Skeletal muscle cell (primary cell): ENCODE measurements at places on chromosomes 3 and 15.

GRCh38 chr3:141076797-141077571 lies 25.8 kb downstream of the SPSB4 start:
- DNase-seq: no peak

GRCh38 chr3:130849091-130849552 lies 44.8 kb upstream of the ATP2C1 start:
- no peak for DNase-seq

GRCh38 chr15:65638681-65639089 lies 16.9 kb downstream of the SLC24A1 start:
- DNase-seq: peak; percentile 43

GRCh38 chr15:96230526-96231181 lies 99.8 kb upstream of the NR2F2 start:
- DNase-seq: peak; percentile 25

DNA sequence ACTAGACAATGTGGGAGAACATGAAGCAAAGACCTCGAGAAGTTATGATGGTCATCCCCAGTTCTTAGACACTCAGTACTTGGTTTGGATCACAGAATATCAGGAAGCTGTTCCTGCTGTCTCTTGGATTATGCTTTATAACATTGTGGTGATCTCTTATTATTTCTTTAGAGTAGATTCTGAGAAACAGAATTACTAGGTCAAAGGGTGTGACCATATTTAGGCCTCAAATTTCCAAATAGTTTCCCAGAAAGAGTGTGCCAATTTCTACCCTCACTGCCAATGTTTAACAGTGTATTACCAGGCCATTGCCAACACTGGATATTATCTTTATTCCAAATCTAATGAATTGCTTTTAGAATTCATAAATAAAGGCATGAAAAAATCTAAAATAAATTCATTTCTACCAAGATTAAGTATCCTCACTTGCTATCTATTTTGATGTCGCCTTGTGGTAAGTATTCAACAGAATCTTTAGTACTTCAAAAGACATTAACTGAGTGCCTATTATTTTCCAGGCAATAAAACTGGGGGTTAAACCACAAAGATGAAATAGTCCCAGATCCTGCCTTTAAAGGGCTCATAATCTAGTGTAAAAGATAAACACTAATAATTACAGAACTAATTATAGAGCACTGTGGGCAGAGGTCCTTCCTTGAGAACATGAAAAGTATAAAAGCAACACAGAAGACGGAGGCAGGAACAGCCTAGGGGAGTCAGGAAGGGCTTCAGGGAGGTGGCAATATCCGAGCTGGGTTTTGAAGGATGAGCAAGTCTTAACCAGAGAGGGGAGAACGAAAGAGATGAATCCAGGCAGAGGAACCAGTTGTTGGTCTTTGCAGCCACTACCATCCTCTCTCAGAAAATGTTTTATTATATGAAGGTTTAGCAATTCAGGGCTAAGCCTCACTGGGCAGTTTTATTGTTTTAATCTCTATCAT lies 86.8 kb downstream of the IGF2BP2 start:
- DNase-seq: no peak

DNA sequence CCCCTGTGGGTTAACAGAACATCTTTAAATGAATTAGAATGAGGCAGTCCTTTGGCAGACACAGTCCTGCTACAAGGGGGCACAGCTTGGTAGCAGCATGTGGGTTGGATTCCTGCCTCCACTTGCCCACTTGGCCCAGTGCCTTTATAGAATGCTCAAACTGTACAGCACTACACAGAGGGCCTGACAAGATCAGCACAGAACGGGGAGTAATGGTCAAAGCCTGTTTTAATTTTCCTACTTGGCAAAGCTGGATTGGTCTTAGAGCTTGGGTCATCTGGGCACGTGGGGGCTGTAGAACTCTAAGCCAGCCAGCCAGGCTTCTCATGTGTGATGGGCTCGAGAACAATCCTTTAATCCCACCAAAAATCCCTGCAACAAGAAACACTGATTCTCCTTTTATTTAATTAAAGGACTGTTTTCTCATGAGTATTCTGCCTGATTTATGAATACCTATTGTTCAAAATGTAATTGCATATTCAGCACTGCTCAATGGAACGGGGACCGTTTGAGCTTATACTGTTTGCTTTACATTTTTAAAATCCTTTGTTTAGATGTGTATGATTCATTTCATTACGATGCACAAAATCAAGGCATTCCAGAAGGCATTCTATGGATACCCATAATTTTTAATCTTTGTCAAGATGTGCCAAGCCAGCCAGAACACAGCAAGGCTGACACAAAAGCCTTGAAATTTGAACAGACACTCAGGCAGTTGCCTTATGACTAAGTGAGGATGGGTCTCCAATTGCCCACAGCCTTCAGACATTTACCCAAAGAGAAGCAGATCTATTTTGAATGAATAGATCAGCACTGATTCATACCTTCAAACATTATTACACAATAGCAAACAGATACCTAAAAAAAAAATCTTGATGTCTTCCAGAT lies 249.3 kb upstream of the TGFBR2 start:
- peak; percentile 40 for DNase-seq

DNA sequence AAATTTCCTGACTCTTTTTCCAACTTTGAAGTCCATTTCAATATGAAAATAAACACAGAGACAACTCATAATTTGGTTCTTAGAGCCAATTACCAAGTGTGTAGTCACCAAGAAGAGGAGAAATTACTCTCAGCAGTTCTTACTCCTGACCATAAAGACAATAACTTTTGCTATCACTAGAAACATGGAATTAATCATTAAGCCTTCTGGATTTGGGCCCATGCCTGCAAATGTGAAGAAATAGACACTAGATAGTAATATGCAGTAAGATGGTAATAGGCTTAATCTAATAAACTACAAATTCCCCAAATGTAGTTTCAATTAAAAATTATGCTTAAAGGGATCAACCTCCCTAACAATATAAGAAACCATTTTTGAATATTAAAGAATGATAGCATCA lies 185.1 kb upstream of the AGTR1 start:
- no peak for DNase-seq

DNA sequence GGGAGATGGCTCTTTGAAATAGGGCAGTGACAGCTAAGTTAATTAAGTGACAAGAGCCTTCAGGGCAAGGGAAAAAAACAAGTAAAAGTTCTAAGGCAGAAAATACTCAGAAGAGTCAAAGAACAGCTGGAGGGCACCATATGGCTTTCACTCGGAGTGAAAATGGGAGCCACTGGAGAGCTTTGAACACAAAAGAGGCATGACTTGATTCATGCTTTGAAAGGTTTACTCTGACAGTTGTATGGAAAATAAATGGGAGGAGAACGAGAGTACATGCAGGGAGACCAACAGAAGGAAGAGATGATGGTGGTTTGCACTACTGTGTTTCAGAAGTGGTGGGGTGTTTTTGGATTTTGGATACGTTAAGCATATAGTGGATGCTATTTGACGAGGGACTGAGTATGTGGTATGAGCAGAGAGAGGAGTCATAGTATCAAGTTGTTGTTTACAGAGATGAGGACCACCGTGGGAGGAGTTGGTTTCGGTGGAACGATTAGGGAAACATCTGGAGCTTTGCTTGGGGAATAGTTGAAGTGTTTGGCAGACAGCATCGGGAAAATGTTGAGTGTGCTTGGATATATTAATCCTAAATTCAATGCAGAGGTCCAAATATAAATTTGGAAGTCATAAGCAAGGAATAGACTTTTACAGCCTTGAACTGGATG lies 411.5 kb downstream of the GABRG3 start:
- DNase-seq: no peak

DNA sequence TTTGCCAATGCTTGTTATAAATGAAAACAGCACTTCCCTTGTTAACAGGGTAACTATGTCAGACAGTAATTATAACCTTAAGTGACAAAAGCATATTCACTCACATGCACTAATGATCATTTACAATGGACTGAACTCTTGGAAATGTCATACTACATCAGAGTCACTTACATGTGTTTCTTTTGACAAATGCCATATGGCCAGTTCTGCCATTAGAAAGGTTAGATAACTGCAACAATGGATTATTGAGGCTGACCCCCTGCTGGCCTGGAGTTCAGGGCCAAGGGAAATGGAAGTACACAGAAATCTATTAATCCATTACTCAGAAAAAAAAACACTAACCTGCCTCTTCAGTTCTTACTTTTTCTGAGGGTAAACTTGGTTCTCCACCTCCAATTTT lies 313.4 kb downstream of the CNTN3 start:
- DNase-seq: no peak

GRCh38 chr3:32432711-32433530 lies 41.3 kb downstream of the CMTM7 start:
- DNase-seq: no peak

GRCh38 chr15:57861815-57862586 lies 155.5 kb downstream of the POLR2M start:
- peak; percentile 63 for DNase-seq

- no peak for DNase-seq
These were observed 11.1 kb downstream of the OR5K2 start for GRCh38 chr3:98508582-98508981.

DNA sequence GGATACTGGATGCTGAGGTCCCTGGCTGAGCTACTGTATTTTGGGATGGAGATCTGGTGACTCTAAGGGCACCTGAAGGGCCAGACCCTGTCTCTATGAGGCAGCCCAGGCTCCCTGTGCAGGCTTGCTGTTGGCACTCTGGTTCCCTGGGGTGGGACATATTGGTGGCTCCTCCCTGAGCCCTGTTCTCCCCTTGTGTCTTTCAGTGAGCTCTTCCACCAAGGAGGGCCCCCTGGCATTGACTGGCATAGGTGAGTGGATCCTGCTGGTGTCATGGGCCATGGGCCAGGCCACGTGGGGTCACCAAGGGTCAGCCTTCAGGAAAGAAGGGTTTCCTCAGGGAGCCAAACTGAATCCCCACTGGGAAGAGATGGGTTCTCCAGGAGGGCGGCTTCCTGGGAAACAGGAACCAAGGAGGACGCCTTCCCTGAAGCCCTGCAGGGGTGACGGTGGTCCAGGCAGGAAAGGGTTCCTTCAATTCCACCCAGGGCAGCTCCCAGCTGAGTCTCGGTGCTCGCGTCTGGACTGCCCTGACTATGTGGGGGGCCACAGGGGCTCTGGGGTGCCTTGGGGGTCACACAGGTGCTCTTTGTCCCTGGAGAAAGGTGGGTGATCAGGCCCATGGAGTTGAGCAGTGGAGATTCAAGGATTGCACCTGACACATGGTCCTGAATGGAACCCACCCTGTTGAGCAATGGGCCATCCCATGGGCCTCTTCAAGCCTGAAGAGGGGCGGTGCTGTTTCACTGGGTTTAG lies 220.4 kb downstream of the SNRPN start:
- DNase-seq: no peak

- no peak for DNase-seq
These were observed 4.0 kb upstream of the LMCD1 start for GRCh38 chr3:8497582-8497981.

GRCh38 chr15:78313383-78313782 lies 14.0 kb upstream of the SKIC8 start:
- DNase-seq: no peak

GRCh38 chr3:149042789-149043386 lies 43.4 kb downstream of the HLTF start:
- peak; percentile 35 for DNase-seq

DNA sequence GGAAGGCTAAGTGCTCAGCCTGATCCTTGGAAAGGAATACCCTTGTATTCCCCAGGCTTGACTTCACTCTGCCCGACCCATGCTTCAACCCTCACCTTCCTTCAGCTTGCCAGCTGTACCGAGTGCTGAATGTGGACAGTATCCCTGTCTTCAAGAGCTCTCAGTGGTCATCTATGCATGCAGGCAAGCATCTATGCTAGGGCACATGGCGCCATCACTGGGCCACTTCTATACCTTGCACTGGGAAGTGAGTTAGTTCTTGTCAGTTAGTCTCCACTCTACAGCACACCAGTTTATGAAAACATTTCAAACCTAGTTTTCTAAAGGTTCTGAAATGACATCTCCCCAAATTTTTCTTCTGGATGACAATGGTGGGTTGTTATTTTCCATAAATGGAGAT lies 82.0 kb upstream of the MYRIP start:
- no peak for DNase-seq

GRCh38 chr3:60629816-60630215 lies 621.4 kb downstream of the FHIT start:
- DNase-seq: no peak

- no peak for DNase-seq
These were observed 21.7 kb downstream of the SLMAP start for GRCh38 chr3:57777774-57778173.

- DNase-seq: no peak
These were observed 22.4 kb downstream of the FNDC3B start for GRCh38 chr3:172061724-172062184.

- no peak for DNase-seq
These were observed 190.1 kb downstream of the TBC1D5 start for GRCh38 chr3:17552351-17552750.

DNA sequence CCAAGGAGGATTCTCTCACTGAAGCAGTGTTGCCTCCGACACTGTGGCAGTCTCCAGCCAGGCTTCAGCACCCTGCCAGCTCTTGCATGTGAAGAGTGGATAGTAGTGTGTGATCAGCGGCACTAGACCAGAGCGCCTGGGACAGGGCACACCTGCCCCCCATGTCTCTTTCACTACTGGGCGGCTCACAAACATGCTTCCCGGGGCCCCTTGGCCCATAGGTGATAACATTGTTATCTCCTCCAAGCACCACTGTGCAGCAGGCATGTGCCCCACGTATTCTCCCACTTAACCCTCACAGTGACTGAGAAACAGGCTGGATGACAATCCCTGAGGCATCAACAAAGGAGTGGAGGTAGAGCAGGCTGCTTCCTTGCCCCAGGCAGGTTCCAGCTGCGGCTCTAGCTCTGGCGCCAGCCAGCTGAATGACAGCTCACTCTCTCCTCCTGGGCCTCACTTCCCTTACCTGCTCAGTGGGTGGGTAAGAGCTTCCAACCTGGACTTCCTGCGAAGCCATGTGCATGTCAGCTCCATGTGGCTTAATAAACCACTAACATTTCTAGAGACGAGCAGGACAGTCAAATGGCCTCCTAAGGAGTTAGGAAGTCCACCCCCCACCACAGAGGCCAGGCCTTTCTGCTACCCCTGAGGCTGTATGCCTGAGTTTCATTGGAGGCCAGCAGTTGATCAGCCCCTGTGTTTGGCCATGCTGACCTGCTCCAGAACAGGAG lies 37.8 kb downstream of the KLF13 start:
- no peak for DNase-seq

DNA sequence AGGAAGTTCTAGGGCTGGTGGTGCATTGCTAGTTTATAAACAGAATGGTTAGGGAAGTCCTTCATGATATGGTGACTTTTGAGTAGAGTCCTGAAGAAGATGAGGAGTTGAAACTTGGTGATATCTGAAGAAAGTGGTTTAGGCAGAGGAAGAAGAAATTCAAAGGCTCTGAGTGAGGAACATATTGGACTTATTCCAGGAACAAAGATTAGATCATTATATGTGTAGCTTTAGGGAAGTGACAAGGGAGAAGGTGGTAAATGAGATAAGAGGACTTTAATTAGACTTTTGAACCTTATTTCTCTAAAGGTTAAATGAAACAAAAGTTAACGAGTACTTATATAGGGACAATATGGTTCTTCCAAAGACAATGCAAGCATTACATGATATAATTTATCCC lies 286.7 kb downstream of the DOCK3 start:
- no peak for DNase-seq

DNA sequence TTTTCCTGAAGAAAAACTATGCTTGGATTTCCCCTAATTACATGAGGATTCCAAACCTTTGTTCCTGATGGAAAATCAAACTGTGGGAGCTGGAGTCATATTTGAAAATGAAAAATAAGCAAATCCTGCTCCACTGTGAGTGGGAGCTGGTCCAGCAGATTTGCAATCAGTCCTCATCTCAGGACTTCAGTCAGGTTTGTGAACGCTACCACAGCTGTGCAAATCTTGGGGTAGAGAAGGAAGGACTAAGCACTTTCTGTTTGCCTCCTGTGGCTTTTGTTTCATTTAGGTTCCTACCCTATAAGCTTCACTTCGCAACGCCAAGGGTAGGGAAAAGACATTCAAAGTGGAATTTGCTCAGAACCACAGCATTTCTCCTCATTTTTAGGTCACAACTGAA lies 238.2 kb downstream of the TUSC7 start:
- DNase-seq: no peak
